ENCODE measurements at places on chromosomes 7 and 10.
A peak's percentile ranks its signal among the peaks of the same experiment; 100 is the strongest.

DNA sequence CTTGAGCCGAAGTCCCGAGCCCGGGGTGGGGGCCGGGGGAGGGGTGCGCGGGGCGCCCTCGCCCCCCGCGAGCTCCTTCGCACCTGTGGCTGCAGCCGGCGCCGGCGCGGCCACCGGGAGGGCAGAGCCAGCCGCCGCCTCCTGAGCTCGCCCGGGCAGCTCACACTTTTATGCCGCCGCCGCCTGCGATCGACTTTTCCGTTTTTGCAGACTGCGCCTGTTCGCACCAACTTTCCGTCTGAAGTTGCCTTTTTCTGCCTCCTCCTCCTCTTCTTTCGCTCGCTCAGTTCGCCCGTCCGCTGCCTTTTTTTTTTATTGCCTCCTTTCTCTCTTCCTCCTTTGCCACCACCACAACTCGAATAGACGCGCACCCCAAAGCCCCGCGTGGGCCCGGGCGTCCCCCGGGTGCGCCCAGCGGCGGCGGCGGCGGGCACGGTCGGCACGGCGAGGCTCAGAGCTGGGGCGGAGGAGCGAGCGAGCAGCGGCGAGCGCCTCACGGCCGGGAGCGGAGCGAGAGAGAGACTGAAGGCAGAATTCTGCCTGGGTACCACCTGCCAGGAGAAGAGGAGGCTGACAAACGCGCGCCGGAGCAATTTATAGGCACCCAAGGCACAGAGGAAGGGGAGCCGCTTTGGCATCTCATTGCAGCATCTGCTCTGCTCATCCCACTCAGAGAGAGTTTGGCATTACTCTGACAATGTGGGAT, at the start of gene C1QL3:
TSS of gene C1QL3 (minus strand) at position 569 of the 706 bp plus-strand sequence. CDS start 814 bp downstream, outside the sequence.
- DNase-seq: no peak

- peak; percentile 73 for DNase-seq
Observed at GRCh38 chr7:150368884-150369747, 494 bp downstream of the REPIN1 start.

DNA sequence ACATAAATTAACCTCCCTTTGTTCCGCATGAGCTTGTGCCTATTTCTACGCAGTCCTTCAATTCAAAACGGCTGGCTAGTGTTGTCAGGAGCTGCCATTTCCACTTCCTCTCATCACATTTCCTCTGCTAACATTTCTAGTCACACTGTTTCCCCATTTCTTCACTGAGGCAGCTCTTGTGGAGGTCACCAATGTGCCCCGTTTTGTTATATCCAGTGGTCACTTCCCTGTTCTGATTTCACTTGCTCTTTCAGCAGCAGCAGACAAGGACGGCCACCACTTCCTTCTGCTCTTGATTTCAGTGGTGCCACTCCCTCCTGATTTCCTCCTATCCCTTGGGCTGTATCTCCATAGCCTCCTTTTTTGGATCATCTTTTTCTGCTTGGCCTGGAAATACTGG, 64.8 kb upstream of the SEC61G start:
- DNase-seq: peak; percentile 66

GRCh38 chr10:29542723-29543122, 92.0 kb downstream of the SVIL start:
- no peak for DNase-seq

DNA sequence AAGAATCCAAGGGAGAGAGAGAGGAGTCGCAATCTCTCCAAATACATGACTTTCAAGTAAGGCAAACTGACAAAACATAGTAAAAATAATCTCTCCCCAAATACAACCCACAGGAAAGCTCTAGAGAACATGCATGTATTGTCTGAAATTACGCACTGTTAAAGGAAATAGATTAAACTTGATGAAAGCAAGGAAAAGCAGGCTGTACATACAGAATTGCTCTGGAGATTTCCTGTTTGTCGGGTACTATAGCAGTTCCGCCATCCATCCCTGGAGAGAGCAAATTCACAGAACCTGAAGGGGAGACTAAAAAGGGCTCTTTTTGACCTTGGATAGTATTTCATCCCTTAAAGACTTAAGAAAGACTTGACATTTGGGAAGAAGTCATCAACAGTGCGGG, 170.2 kb upstream of the BET1 start:
- no peak for DNase-seq

DNA sequence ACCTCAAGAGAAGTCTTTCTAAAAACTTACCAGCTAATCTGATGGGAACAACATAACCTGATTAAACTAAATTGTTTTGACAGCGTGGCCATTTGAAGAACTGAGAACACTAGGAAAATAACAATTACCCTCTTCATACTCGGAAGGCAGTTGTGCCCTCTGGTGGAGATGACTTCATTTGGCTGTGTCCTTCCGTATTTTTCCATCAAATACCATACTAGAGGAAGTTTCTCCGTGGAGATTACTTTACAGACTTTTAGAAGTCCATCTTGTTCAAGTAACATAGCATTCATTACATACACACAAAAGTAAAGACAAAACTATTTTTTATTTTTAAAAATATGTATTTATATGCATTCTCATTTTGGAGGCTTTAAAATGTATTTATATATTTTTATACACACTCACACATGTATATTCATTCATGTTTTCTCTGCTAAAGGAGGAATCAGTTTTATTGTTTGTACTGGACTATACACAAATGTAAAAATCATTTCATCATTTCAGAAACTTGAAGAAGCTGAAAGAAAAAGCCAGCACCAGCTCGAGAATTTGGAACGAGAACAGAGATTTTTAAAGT, 25.2 kb downstream of the SMNDC1 start:
- DNase-seq: peak; percentile 86

DNA sequence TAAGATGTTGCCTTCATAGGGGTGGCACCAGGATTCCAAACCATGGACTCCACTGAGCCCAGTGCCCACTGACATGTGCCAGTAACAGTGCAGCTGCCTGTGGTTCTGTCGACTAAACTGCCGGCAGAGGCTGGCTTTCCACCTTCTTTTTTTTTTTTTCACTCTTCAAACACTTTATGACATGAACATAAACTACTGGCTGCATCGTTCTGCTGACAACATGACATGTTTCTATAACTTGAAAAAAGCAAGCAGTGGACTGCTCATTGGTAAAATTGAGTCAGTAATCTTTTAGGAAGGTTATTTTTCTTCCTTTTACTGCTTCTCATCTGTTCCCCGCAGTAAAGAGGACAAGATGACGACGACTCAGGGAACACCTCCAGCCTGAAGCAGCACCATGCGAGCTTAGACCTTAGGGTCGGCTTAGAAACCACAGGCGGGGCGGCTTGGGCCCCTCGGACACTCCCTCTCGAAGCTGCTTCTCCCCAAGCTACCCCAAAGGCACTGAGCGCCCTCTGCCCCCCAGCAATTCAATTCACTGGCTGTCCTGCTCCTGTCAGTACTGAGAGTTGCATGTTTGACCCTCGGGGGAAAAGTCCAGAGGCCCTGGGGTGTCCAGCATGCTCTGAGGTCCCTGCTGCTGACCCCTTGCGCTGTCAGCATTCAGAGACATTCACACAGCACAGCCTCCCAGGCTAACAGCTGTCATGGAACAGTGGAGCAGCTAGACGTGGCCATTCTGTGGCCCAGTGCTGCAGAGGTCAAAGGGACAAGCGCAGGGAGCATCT, 112.5 kb downstream of the EGFR start:
- no peak for DNase-seq

GRCh38 chr7:21704359-21704758, 161.5 kb downstream of the DNAH11 start:
- DNase-seq: no peak

DNA sequence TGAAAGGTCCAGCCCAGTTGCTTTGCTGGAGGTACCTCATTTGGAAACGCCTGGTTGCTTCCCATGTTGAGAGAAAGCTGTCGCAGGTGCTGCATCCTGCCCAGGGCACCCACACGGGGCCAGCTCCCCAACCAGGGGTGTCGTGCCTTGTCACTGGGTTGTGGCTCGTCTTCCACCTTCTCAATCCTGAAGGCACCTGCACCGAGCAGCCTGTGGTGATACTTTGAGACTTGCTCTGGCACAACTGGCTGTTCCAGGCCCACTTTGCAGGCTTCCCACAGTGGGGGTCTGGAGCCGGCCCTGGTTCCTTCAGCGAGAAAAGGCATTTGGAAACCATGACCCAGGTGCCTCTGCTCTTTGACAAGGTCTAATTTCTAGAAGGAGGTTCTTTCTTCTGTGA, 197.3 kb upstream of the PPP2R2D start:
- no peak for DNase-seq

GRCh38 chr7:55657654-55658053, 85.4 kb upstream of the VOPP1 start:
- DNase-seq: no peak

GRCh38 chr10:130022511-130023299, 58.6 kb upstream of the EBF3 start:
- no peak for DNase-seq

DNA sequence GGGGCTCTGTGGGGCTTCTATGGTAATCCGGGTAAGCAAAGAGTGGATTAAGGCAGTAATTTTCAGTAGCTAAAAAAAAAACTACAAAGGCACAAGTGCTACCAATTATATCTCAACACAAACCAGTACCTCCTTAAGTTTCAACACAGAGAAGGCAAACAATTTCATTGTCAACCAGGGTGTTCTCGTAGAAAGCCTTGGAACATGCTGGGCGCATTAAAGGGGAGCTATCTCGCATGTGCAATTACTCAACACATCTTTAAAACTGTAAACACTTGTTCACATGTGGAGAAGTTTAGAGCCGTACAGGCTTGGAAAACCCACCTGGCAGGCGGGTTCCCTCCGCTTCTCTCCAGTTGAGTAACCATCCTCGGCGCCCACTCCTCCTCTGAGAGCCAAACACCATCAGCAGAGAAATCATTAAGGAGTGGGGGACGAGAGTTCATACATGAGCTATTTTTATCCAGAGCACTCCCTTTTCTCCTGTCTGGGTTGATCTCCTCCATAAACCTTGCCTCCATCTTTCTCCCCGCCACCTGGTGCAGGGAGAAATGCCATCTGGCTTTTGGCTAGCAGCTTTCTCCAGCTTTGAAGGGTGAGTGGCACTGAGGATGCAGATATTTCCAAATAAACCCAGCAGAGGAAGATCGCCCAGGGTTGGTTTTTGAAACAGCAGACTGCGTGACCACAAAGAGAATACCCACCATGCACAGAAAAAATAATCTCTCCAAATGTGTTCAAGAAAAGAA, 287.1 kb downstream of the WDR11 start:
- DNase-seq: no peak

Measured in inflammatory macrophage treated with lipopolysaccharide for 1 hour (primary cell).